Hepatic stellate cell (primary cell): ENCODE measurements at places on chromosomes 13 and 19.

DNA sequence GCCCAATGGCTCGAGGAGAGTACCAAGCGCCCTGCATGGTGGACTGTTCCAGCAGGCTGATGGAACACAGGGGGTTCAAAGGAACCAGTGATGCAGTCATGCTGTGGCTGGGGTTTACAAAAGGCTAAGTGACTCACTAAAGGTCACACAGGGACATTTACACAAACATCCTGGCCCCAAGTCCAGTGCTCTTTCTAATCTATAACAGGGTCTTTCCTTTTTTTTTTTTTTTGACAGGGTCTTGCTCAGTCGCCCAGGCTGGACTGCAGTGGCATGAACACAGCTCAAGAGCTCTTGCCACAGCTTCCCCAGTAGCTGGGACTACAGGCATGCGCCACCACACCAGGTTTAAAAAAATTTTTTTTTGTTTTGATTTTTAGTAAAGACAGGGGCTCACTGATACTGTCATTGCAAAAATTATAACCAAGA, 2.8 kb upstream of the SLC25A15 start:
- peak; percentile 43 for DNase-seq

DNA sequence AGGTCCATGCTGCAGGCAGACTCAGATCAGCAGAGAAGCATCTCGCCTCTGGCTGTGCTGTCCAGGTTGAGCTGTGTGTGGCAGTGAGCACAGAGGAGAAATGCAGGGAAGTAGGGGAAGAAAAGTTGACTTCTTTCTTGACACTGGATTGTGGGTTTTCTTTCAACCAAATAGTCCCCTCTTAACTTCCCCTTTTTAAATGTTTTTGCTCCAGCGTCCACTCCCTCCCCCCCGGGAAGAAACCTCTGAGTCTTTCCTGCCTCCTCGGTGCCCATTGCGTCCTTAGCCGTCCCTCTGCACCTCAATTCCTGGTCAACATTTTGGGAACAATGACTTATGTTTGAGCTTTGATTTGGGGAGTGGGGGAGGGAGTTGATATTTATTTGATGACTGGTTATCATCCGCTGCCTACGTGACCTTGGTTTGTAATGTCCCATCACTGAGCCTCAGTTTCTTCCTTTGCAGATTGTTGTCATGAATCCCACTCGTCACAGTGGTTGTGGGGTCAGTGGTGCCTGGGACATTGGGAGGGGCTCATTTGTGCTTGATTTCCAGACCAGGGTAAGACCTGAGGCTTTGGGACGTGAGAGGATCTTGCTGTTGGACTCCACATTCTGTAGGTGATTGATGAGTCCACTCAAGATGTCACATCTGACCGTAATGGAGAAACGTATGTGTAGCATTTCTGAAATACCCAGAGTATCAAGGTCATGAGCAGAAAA, at the start of gene LILRB2:
Gene LILRB2 (minus strand): TSS at position 104 of the 722 bp plus-strand sequence. CDS start 614 bp downstream, outside the sequence.
- DNase-seq, result no peak

- DNase-seq, result peak; percentile 86
Measured at GRCh38 chr19:53792721-53793433, 31.2 kb downstream of the NLRP12 start.

DNA sequence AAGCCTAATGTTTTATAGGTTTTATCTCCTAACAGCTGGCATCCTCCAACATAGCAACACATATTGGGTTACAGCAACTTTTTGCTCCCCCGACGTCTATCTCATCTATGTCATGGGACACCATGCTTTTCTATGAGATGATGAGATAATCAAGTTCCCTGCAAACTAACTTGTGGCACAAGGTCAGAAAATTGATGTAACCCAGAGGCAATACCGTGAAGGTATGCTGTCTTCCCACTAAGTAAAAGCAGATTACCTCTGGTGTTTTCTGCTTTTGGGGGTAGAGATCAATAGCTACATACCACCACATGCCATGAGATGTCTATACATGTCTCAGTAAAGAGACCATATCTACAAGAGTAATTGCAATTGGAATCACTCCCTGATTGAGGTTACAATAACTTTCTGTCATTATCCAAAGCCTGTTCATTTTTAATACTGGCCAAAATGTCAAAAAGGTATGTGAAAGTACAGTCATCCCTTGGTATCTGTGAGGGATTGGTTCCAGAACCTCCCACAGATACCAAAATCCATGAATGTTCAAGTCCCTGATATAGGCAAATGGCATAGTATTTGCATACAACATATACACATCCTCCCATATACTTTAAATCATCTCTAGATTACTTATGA, 131.3 kb downstream of the CYSLTR2 start:
- DNase-seq, result no peak

- no peak for DNase-seq
Measured at GRCh38 chr13:87698268-87698667, 27.1 kb downstream of the SLITRK5 start.

DNA sequence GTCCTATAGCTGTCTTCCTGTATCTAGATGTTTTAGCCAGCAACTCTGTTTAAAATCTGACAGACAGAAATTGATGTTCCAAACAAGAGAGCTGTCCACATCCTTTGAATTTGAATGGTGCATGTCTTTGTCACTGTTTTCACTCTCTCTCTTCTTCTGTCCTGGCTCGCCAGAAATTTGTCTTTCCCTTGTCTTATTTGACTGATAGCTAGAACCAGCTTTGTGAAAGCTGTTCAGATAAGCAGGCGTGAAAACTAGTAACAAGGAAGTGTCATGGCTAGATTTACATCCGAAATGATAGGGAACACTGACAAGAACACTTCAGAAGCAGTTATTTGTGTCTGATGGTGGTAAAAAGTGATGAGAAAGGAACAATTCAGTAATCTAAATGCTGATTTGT, 354.9 kb upstream of the SLITRK1 start:
- no peak for DNase-seq

- no peak for DNase-seq
Measured at GRCh38 chr13:24192811-24193162, 32.3 kb downstream of the SPATA13 start.

DNA sequence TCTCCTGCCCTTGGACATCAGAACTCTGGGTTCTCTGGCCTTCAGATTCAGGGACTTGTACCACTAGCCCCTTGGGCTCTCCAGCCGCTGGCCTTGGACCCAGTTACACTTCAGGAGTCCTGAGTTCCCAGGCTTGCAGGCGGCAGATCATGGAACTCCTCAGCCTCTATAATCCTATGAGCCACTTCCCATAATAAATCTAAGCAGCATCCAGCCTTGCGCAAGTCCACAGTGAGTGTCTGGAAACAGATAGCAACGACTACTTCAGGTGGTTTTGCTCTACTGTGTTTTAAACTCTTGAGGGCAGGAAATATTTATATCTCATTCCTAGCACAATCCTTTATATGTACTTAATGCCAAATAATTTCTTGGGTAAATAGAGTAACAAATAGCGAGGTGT, 92.3 kb downstream of the COL4A1 start:
- no peak for DNase-seq

DNA sequence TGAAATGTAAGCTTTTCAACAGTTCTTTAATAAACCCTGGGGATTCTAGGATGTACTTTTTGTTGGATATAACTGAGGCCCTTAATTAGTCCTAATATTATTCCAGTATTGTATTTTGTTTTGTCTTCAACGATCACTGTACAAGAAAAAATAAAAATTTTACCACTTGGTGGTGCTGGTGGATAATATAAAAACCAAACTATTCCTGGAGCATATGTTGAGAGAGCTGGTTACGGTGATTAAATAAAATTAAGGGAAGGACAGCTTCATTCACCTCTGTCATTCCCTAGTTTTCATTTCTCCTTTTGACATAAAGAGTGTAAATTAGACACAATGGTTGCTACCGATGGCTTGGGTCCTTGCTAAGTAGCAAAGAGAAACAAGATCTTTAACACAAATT, 598.6 kb upstream of the PCDH20 start:
- DNase-seq, result no peak

- DNase-seq, result no peak
Measured at GRCh38 chr13:74560325-74560724, 426.1 kb upstream of the KLF12 start.

DNA sequence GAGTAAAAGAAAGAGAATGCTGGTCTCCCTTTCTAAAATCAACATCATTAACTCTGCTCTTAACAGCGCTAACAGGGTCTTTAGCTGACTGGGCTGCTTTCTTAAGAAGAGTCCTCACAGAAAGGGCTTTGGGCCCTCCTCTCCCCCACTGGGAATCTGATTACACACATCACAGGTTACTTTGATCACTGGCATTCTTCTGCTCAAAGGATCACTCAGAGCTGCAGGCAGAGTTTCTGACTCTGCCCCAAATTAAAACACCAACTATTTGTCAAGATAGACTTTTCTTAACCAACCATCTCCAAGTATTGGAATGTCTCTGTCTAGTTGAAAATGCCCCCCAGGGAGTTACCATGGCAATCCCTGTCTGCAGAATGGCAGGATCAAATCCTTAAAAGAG, 31.1 kb upstream of the SIAH3 start:
- DNase-seq, result no peak
